ENCODE measurements at places on chromosomes 4 and X. TPM values are rescaled to one million over a fixed set of nuclear protein-coding genes. Genes with fewer than 3 reads are reported as not detected.

DNA sequence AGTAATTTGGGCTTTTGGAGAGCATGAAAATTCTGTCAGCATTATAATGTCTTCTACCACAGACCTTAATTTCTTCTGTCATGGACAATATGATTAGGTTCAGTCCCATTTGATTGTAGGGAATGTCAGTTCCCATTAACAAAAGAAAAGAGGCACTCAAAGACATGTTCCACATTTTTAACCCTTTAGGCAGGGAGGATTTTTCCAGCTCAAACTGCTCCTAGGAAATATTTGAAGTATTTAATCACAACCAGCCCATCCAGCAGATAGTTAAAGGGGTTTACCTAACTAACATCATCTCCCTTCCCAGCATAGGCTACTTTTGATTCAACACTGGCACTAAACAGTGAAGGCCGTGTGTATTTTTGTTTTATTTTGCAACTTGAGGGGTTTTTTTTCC is 256.0 kb downstream of the DHX15 start:
- H3K4me3 ChIP-seq: no peak overlapping the region
- no peak for DNase-seq
- no peaks in the 10 kb centered on the region for H3K36me3 ChIP-seq
- H3K27ac ChIP-seq: no peak overlapping the region
- no peaks in the 10 kb centered on the region for H3K27me3 ChIP-seq
- no peaks in the 10 kb centered on the region for H3K4me1 ChIP-seq

Gene GAGE2A
- not detected for total RNA-seq

DNA sequence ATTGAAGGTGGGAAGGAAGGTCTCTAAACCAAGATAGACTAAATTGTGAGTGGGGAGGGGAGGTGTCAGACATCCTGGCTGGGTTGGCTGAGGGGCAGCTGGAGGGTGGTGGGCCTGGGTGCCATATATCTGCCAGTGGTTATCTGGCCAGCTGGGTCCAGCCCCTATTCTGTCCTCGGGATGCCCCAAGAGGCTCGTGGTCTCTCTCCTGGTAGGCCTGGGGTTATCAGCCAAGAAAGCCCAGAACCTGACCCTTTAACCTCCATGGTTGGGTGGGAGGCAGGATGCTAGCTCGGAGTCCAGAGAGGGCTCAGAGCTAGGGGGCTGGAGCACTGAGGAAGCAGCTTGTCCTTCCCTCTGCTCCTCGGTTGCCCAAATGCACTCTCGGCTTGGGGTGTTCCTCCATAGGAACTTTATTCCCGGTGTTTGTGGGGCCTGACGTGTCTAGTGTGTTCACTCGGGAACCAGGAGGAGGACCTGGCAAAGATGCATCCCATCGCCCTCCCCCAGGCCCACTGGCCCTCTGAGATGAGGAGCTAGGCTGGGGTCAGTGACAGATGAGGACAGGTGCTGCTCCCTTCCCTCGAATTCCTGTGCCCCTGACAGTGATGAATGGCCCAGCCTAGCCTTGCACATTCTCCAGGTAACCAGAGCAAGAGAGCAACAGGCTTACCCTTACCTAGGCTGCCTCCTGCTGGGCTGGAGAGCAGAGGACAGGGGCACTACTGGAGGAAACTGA is 5.2 kb upstream of the EFNB1 start:
- no peaks in the 10 kb centered on the region for H3K4me1 ChIP-seq
- no peak overlapping the region for H3K4me3 ChIP-seq
- H3K27me3 ChIP-seq: no peaks in the 10 kb centered on the region

DNA sequence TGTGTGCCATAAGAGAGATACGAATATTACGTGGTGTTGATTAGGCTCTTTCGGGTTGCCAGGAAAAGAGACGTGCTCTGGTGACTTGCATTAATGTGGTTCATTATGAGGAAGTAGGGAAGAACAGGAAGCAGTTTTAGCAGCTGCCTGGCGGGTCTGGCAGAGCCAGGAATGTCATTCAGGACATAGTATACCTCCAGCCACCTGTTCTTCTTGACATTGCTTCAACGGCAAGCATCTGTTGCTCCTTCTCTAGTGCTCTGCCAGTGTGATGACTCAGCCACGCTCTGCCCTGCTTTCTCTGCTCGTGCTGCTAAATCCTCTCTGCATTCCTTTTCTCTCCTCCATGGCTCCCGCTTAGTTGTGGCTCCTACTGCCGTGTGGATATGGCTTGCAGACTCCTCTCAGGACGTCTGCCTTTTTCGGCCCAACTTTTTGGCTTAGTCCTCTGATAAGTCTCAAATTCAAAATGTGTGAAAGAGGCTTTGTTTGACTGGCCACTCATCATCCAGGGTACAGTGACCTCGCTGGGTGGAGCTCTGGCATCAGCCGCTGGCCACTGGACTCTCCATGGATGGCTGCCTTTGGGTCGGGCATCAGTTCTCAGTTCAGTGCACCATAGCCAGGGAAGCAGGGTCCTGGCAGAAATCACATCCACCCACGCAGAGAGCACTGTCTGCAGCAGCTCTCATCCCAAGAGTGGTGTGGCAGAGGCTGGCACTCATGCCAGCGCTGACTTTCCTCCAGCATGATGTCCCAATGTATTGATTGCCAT is 89.3 kb upstream of the KLF3 start:
- no peak overlapping the region for H3K27ac ChIP-seq
- peaks cover 6% of the 10 kb centered on the region for H3K4me1 ChIP-seq
- DNase-seq: no peak
- H3K36me3 ChIP-seq: no peaks in the 10 kb centered on the region
- no peak overlapping the region for H3K4me3 ChIP-seq

GRCh38 chr4:165005352-165005925 is 26.4 kb upstream of the TRIM60 start:
- H3K4me3 ChIP-seq: no peak overlapping the region
- no peak for DNase-seq
- no peaks in the 10 kb centered on the region for H3K27me3 ChIP-seq

DNA sequence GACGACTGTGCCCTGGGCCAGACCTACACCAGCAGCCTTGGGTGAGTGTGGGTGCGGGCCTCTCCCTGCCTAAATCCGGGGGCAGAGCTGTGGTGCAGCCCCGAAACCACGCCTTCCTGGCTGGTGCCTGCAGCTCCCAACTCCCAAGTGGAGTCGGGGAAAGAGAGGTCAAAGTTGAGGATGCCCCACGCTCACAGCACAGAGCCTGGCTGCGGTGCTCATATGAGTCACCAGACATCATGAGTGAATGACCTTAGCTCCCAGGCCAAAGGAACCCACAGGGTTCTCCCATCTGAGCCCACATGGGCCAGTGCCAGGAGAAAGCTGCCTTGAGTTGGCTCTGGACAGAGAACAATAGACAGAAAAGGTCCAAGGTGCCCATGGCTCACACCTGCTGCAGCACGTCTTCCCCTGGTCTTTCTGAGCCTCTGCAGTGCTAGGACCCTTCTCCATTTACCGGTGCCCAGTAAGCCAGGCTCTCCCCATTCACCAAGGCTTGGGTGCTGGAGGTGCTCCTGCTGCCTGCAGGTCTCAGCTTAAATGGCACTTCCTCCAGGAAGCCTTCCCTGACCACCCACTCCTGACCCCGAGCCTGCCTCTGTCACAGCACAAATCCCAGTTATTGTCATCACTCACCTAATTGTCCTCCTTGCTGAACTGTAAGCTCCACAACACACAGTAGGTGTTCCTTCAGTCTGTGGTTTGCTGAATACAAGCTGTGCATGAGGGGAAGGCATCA is 224.2 kb downstream of the AFAP1 start:
- H3K4me3 ChIP-seq: no peak overlapping the region
- no peaks in the 10 kb centered on the region for H3K36me3 ChIP-seq
- peaks cover 15% of the 10 kb centered on the region for H3K27me3 ChIP-seq
- no peaks in the 10 kb centered on the region for H3K4me1 ChIP-seq

GRCh38 chr4:80073473-80074008 is 512 bp upstream of the ANTXR2 start:
- H3K4me1 ChIP-seq: peaks cover 24% of the 10 kb centered on the region
- H3K27me3 ChIP-seq: no peaks in the 10 kb centered on the region
- peak overlapping the region; percentile 87 for H3K4me3 ChIP-seq
- H3K27ac ChIP-seq: peak overlapping the region; percentile 97
- no peak for DNase-seq

GRCh38 chr4:20464381-20464780 is 212.7 kb downstream of the SLIT2 start:
- DNase-seq: peak; percentile 6
- no peaks in the 10 kb centered on the region for H3K27me3 ChIP-seq
- no peak overlapping the region for H3K4me3 ChIP-seq
- H3K4me1 ChIP-seq: no peaks in the 10 kb centered on the region
- H3K27ac ChIP-seq: no peak overlapping the region

DNA sequence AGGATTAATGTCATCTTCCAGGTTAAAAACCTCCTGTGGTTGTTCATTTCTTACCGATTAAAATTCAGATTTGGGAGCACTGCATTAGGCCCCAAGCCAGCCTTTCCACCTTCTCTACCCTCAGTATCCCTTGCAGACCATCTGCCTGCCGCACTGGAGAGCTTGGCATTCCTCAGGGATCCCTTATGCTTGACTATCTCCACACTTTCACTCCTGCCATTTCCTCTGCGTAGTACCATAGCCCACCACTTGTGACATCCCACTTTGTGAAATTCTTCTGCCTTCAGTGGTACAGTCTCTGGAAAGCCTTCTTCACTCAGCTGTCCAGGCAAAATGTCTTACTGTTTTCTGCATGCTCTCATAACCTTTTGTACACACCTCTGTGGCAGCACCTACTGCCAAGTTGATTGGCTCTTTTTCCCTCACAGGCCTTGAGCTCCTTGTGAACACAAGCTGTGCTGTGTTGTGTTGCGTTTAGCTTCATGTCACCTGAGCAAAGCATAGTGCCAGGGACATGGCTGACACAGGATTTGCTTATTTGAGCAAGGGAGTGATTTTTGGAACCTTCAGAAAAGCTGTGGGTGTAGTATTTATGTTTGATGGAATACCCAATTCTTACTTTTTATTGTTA is 156.4 kb downstream of the ARX start:
- no peak overlapping the region for H3K27ac ChIP-seq
- DNase-seq: no peak
- no peaks in the 10 kb centered on the region for H3K36me3 ChIP-seq

Gene LGI2
- 0.60 TPM for total RNA-seq

- H3K4me3 ChIP-seq: no peak overlapping the region
- H3K27ac ChIP-seq: no peak overlapping the region
- no peak for DNase-seq
- no peaks in the 10 kb centered on the region for H3K36me3 ChIP-seq
- H3K4me1 ChIP-seq: peaks cover 3% of the 10 kb centered on the region
These were observed 2.8 kb downstream of the RTL5 start for GRCh38 chrX:72128881-72129280.

GRCh38 chr4:107837317-107837716 is 12.6 kb downstream of the SGMS2 start:
- H3K4me3 ChIP-seq: no peak overlapping the region
- DNase-seq: no peak
- H3K27ac ChIP-seq: no peak overlapping the region
- H3K4me1 ChIP-seq: no peaks in the 10 kb centered on the region
- no peaks in the 10 kb centered on the region for H3K27me3 ChIP-seq
- H3K36me3 ChIP-seq: no peaks in the 10 kb centered on the region
